Transverse colon (tissue), 4 donors: ENCODE measurements at places on chromosomes 1 and 21. TPM values are rescaled to one million over a fixed set of nuclear protein-coding genes. Genes with fewer than 3 reads are reported as not detected.

DTL gene
- 0.16 TPM for total RNA-seq

TMEM79 gene
- total RNA-seq = 3.7 TPM

DNA sequence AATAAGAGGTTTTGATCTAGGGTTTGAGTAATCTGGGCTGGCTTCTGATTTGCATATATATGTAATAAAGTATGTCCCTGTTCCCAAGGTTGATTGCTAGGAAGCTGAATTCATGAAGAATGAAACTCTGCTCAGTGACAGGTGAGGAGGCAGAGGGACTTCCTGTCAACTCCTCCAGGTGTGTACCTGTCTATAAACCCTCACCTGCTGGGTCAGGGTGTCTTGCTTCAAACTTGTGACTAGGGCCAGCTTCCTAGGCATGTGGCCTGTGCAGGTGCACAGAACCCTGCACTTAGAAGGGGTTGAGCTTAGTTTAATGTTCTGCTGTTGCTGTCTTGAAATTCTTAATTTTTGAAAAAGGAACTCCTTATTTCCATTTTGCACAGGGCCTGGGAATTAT lies 21.1 kb downstream of the OLFML3 start:
- H3K4me3 ChIP-seq = no peak overlapping the region
- no peak overlapping the region for H3K27ac ChIP-seq
- H3K27me3 ChIP-seq = no peaks in the 10 kb centered on the region
- DNase-seq = no peak
- H3K36me3 ChIP-seq = no peaks in the 10 kb centered on the region

DNA sequence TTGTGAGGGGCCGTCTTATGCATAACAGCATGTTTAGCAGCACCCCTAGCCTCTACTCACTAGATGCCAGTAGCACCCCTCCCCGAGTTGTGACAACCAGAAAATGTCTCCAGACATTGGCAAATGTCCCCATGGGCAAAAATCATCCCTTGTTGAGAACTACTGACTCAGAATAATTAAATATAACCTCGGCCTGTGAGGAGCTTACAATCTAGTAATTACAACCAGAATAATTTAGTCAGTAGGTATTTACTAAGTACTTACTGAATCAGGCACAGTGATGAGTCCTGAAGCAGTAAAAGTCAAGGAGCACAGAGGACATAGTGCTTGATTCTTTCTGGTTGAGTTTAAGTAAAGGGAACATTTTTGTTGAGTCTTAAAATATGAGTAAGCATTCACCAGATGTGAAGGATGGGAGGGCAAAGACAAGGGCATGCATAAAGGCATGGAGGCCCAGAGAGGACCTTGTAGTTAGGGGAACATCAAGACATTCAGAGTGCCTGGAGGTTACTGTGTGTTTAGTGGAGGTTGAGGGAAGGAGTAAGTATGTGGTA lies 44.1 kb upstream of the KCNQ4 start:
- no peaks in the 10 kb centered on the region for H3K27me3 ChIP-seq
- H3K4me1 ChIP-seq = peaks cover 41% of the 10 kb centered on the region
- H3K4me3 ChIP-seq = no peak overlapping the region
- DNase-seq = no peak
- H3K36me3 ChIP-seq = no peaks in the 10 kb centered on the region

DNA sequence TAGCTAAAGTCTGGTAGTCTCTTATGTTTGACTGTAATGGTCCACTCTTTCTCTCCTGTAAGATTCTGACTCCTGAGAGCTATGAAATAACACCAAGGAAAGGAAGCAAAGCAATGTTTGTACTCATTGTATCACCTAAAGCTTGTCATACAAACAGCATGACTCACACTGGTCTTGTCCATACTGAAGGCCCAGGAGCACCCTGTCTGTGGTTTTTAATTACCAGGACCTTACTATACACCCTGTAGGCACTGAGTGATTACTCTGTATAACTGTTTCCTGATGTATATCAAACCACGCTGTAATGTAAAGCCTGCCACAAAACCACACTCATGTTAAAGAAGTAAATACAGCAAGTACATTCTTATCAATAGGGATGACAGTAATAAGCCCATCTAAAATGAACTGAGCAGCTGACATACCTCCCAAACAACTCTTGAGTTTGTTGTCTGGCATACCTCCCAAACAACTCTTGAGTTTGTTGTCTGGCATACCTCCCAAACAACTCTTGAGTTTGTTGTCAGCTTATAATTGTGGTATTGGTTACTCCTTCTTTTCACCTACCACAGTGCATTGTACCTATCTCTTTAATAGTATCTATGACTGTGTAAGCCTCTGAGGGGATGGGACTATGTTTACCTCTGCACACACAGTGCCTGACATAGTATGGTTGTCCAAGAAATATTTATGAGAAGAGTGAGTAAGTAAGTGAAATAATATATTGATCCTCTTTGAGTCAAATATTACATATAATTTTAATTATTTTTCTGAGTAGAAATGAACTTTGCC lies 11.6 kb upstream of the TNFSF18 start:
- H3K36me3 ChIP-seq = no peaks in the 10 kb centered on the region
- H3K27me3 ChIP-seq = no peaks in the 10 kb centered on the region
- peaks cover 8% of the 10 kb centered on the region for H3K4me1 ChIP-seq
- H3K4me3 ChIP-seq = no peak overlapping the region
- no peak for DNase-seq
